ENCODE measurements at places on chromosomes 16 and 17.
A peak's percentile ranks its signal among the peaks of the same experiment; 100 is the strongest.

DNA sequence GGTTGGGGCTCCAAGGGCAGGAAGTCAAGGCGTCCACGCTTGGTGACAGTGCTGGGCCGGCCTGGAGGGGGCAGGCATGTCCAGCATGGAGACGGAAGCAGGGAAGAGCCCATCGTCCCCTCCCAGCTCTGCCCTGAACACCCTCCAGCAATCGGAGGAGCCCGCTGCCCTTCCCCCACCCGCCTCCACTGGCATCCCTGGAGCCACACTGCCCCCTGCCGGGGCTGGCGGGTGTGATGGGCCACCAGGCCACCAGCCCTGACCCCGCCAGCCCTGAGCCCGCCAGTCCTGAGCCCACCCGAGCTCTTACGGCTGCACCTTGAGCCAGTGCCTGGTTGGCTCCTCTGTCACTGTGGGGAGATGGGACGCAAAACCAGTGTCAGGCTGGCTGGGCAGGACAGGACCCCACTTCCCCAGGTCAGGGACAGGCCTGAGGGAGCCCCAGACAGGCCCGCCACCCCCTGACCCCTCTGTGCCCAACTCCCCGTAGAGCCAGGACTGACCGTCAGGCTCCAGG is 4.1 kb upstream of the CDH15 start:
- DNase-seq = peak; percentile 73

- no peak for DNase-seq
Observed at GRCh38 chr17:72987166-72987565, 105.3 kb downstream of the SLC39A11 start.

DNA sequence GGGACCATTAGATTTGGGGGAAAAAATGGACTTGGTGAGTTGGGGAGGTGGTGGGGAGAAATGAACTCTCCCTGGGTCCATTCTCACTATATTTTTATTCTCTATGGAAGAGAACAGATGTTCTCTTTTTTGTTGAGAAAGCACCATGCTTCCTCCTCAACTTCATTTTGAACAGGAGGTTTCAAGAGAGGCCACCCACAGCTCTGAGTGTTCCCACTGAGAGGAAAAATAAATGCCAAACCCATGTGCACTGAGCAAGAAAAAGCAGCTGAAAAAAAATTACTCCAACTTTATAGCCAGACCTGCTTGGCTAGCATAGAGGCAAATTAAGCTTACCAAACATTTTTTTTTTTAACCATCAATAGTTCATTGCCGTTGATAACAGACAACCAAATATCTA is 883.6 kb downstream of the KCNJ2 start:
- no peak for DNase-seq

DNA sequence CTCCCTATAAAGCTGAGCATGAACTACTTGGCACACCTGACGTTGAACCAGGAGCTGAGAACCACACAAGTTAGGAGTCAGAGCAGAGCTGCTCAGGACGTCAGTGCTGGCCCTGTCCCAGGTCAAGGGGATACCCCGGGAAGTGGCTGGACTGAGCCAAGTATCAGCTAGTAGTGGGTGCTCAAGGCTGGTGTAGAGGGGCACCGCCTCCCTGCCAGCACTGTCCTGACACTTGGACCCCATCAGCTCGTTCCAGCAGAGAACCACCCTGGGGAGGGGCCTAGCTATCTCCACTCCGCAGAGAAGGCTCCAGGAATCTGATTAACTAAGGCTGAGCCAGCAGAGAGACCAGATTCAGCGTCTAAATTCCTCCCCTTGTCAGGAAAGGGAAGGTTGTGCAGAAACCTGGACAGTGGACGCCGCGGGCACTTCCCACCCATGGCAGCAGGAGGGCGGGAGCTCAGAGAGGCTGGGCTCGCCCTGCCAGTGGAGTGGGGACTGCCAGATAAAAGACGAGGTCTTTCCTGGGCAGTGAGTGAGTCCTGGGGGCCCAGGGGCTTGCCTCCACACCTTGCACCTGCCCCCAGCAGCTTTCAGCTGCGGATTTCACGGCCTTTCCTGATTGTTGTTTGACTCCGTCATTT is 21.0 kb downstream of the C16orf90 start:
- no peak for DNase-seq

DNA sequence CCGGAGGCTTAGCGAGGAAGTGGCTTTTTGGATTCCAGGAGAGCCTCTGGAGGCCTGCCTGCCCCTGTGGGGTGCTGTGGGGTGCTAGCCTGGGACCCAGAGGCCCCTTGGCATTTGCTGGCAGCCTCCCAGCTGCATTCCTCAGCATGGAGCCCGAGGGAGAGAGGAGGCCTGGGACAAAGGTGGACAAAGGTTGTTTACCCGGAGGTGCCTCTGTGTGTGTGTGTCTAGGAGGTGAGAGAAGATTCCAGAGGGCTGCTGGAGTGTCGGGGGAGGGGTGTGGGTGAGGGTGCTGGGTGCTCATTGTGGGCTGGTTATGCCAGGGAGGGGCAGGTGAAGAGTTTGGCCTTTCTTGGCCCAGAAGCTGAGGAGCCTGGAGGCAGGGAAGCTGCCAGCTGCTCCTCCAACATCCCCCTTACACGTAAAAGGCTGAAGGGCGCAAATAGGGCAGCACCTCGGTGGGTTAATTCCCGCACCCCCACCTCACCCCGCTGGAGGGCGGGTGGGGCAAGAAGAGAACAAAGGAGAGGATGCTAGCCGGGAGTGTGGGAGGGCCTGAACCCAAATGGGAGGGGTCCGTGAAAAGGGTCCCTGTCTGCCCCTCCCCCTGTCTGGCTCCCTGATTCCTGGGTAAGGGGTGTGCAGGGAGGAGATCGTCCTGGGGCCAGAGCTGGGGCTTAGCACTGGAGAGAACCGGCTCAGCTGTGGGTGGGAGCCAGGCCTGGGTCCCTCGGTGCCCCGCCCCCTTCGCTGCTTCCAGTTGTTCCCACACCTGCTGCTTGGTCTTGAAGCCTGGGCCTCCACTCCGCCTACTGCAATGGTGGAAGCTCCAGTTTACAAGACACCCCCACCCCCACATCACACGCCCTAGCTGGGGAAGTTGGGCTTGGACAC is 9.9 kb downstream of the HEXIM2 start:
- DNase-seq = no peak

DNA sequence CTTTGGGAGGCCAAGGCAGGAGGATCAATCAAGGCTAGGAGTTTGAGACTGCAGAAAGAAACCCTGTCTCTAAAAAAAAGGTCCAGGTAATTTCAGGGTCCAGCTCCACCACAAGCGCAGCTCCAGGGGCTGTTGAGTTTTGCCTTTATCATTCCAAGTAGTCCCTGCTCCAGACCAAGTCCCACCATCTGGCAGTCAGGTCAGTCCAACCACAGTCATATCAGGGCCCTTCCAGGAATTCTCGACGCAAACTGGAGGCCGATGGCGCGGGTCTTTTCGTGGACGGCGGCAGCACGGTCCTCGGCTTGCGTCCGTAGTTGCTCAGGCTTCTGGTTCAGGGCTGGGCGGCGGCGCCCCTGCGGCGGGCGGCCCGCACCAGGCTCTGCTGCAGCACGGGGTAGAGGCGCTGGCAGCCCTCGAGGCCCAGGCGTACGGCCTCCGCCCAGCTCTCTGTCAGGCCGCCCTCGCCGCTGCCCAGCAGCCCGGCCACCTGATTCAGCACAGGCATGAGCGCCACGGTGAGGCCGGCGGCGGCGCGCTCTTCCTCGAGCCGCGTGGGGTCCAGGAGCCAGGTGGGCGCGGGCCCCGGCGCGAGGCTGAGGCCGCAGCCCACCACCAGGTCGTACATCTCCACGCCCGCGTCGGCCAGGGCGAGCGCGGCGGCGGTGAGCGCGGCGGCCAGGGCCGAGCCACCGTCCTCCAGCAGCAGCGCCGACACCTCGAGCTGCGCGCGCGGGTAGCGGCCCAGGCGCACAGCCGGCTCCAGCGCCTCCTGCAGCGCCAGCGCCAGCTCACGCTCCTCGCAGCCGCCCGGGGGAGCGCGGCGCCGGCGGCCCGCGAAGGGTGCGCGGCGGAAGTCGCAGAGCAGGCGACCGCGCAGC is 752 bp downstream of the EXOSC6 start:
- no peak for DNase-seq

DNA sequence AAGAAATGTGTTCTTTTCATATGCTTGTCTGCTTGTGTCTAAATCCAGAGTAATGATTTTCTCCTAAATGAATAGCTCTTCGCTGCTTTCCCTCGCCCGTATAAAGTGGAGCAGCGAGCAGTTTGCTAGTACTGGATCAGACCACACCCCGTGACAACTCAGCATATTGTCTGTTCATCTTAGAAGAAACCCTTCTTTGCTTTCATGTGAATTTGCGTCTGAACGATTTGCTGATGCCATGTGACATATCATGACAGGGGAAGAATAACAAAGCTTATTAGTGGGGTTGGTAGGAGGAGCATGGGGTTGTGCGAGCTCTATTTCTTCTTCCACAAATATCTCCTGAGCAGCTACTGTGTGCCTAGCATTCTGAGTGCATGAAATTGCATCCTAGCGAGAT is 44.1 kb upstream of the CACNG4 start:
- no peak for DNase-seq
